ENCODE measurements at places on chromosomes 5 and 9. TPM values are rescaled to one million over a fixed set of nuclear protein-coding genes. Genes with fewer than 3 reads are reported as not detected.

Gene PCDHA4
- not detected for polyA plus RNA-seq

Gene PCDHB3
- not detected for polyA plus RNA-seq

Gene ELOVL7
- not detected for polyA plus RNA-seq

Gene SPATA31C1
- not detected for polyA plus RNA-seq

Gene ARL10
- 0.60 TPM for polyA plus RNA-seq

Gene PCDHB16
- not detected for polyA plus RNA-seq

Gene HTR4
- polyA plus RNA-seq, result not detected

DNA sequence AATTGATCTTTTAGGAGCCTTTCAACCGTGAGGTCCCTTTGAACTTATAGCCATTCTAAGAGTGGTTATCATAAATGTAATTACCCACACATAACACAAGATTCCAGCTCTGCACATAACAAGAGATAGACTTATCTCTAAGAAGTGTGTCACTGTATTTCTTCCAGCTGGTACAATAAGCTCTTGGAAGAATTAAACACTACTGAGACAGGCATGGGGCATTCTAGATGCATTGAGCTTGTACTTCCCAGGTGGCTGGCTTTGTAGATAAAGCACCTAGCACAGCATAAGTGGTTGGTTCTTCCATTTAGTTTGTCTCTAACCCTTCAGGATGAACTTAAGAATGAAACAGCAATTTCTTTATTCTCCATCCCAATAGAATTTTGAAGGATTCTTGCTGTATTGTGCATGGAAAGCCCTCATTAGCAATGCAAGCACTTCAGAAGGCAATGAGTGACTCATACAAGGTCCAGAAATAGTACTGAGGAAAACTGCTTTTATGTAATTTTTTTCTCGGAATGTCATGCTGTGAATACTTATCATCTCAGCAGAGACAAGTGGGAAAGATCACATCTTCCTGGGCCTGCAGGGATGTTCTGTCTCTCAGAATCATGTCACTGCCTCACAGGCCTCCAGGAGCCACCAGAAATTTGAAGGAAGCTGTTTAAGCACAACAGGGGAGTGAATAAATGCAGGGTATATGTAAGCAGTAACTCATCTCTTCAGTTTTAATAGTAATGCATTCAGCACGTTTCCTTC lies 91.1 kb upstream of the CD180 start:
- DNase-seq, result no peak
- no peak overlapping the region for H3K27ac ChIP-seq
- H3K27me3 ChIP-seq, result no peaks in the 10 kb centered on the region
- no peak overlapping the region for H3K4me3 ChIP-seq
- no peaks in the 10 kb centered on the region for H3K36me3 ChIP-seq
- H3K4me1 ChIP-seq, result no peaks in the 10 kb centered on the region

DNA sequence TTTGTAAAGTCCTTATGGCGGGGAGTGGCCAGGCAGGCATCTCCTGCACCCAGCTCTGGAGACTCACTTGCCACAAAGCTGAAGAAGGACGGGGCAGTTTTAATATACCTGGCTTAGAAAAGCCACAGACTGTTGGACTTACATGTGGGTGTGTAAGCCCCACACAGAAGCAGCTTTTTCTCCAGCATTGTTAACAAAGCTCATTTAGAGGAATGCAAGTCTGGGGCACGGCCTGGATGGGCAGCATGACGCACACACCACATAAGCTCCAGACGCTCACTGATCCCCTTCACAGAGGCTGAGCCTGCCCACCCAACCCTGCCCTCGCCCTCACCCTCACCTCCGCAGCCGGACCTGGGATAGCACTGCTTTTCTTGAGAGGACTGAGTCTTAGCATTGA lies 58.0 kb upstream of the PDE8B start:
- H3K4me1 ChIP-seq, result peaks cover 28% of the 10 kb centered on the region
- H3K27me3 ChIP-seq, result no peaks in the 10 kb centered on the region
- no peaks in the 10 kb centered on the region for H3K36me3 ChIP-seq
- no peak overlapping the region for H3K4me3 ChIP-seq
- DNase-seq, result no peak

GRCh38 chr5:7763621-7764072 lies 87.3 kb downstream of the CFAP90 start:
- H3K4me1 ChIP-seq, result no peaks in the 10 kb centered on the region
- no peak overlapping the region for H3K4me3 ChIP-seq
- no peak overlapping the region for H3K27ac ChIP-seq
- H3K36me3 ChIP-seq, result no peaks in the 10 kb centered on the region

GRCh38 chr9:135081731-135082130 lies 5.7 kb upstream of the OLFM1 start:
- no peak overlapping the region for H3K27ac ChIP-seq
- no peak overlapping the region for H3K4me3 ChIP-seq
- H3K27me3 ChIP-seq, result no peaks in the 10 kb centered on the region
- no peaks in the 10 kb centered on the region for H3K36me3 ChIP-seq
- no peaks in the 10 kb centered on the region for H3K4me1 ChIP-seq

DNA sequence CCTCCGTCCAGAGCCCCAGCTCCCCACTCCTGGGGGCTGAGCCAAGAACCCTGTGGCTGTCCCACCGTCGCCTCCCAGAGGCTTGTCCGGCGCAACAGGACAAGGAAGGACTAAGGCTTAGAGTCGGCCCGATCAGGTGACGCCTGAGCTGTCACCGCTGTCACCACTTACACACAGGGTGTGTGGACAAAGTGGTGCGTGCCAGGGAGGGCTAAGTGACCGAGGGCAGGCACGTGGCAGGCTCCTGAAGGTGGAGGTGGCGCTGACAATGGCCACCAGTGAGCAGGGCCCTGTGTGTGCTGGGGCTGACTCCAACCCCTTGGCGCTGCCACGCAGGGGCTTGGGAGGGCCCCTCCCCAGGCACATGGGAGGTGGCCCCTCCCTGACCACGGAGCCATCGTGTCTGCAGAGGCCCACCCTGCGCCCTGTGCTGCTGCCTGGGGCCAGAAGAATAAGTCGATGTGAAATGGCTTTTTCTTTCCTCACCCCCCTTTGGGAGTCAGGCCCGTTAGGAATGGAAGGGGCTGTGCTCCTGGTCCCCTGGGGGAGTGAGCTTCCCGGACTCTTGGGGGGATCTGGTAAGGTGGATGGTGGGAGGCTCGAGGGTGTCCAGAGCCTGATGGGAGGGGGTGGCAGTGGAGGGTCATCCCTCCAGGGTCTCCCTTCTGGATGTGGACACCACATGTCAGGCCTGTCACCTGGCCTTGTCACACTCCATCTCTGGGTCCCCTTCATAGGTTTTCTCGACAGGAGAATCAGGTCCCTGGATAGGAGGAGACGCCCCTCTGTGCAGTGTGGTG lies 2.6 kb upstream of the GPSM1 start:
- H3K4me3 ChIP-seq, result no peak overlapping the region
- H3K36me3 ChIP-seq, result no peaks in the 10 kb centered on the region

DNA sequence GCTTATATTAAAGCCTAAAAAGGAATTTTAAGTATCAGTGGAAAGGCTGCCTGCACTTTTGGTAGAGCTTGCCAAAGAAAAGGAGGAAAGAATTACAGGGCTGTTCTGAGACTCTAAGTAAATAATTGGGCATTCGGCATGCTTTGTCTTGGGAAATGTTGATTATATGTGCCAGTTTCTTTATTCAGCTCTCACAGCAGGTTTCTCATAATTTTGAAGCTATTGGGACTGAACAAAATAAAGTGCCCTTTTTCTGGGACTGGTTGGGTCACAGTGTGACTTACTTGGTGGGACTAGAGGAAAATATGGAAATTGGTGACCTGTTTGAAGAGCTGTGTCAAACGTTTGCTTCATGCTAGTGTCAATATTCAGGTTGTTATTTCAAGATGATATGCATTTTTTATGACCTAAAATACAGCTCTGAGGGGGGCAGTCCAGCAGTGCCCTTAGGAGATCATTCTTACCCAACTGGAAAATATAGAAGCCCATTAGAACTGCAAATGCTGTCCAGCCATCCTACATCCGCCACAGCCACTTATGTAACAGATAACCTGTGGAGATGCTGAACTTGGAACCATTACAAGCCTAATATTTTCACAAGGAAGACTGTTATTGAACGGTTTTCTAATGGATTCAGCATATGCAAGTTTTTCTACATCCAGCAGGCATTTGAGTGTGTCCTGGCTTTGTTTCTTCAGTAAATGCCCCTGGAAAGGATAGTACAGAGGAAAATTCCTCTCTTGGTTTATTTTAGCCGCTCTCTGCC lies 122.4 kb downstream of the SNCAIP start:
- no peaks in the 10 kb centered on the region for H3K4me1 ChIP-seq
- H3K36me3 ChIP-seq, result no peaks in the 10 kb centered on the region
- no peak for DNase-seq
- no peak overlapping the region for H3K27ac ChIP-seq
- no peaks in the 10 kb centered on the region for H3K27me3 ChIP-seq

- no peak overlapping the region for H3K4me3 ChIP-seq
- no peaks in the 10 kb centered on the region for H3K27me3 ChIP-seq
- H3K36me3 ChIP-seq, result peaks cover 87% of the 10 kb centered on the region
These were observed 222.9 kb downstream of the DOCK8 start for GRCh38 chr9:437574-438001.

DNA sequence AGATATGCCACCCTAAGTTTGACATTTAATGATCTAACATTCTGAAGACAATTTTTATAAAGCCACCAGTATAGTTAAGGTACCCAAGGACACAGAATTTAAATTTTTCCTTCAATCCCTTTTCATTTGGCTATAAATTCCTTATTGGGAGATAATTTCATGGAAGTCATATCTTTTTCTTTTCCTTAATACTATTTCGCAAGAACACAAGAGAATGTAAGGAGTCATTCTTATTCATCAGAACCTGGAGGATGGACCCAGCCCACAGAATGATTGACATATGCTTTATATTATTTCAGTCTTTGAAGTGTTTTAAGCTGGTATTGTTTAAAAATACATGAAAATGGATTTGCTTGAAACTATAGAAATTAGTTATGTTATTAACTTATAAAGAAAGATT lies 79.6 kb downstream of the DROSHA start:
- peaks cover 26% of the 10 kb centered on the region for H3K36me3 ChIP-seq
- H3K27ac ChIP-seq, result no peak overlapping the region
- H3K27me3 ChIP-seq, result no peaks in the 10 kb centered on the region
- no peak overlapping the region for H3K4me3 ChIP-seq
- DNase-seq, result no peak

GRCh38 chr5:151298063-151298855 lies 5.3 kb downstream of the SLC36A3 start:
- no peak for DNase-seq
- H3K4me1 ChIP-seq, result no peaks in the 10 kb centered on the region
- no peak overlapping the region for H3K4me3 ChIP-seq
- H3K27ac ChIP-seq, result no peak overlapping the region
- no peaks in the 10 kb centered on the region for H3K27me3 ChIP-seq
